ENCODE measurements at places on chromosomes 7 and 10.

GRCh38 chr10:110859973-110860376 is 11.8 kb upstream of the PDCD4 start:
- DNase-seq, result no peak

DNA sequence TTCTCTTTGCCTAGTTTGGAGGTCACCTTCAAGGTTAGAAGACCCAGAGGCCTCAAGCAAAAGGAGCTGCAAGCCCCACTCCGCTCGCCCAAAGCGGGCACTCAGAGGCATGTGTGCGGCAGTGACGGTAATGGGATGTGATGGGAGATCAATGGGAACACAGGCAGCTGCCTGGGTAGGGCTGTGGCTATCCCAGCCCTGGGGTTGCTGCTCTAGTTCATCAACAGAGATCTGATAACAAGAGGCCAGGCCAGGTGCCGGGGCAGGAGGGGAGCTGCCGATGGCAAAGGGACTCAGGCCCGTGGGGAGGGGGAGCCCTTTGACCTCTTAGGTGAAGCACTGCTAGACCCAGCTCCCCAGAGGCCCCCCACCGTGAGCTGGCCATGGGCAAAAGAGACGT is 52.0 kb upstream of the GNA12 start:
- no peak for DNase-seq

- DNase-seq, result no peak
Measured at GRCh38 chr10:112461029-112461887, 14.2 kb downstream of the VTI1A start.

- no peak for DNase-seq
Measured at GRCh38 chr7:134561-135256, 57.7 kb upstream of the FAM20C start.

- no peak for DNase-seq
Measured at GRCh38 chr7:43952028-43952427, 25.8 kb downstream of the UBE2D4 start.

DNA sequence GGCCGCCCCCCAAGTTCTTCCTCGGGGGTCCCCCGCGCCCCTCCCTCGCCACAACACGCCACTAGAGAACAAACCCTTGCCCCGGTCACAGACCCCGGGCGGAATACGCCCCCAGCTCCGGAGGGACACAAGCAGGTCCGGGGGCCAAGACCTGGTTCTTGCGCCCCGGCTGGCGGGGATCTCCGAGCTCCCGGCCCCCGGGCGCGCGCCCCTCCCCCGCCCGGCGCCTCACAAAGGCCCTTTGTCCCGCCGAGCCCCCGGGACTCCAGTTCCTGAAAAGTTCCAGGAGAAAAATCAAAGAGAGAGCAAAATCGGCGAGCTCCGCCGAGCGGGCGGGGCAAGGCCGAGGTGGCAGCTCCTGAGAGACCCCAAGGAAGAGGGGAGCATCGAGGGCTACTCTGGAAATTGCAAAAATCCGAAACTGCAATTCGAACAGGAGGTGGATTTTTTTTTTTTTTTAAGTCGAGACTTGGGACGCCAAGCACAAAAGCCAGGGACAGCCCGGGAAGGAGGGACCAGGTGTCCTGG is 4.0 kb downstream of the TNRC18 start:
- no peak for DNase-seq

DNA sequence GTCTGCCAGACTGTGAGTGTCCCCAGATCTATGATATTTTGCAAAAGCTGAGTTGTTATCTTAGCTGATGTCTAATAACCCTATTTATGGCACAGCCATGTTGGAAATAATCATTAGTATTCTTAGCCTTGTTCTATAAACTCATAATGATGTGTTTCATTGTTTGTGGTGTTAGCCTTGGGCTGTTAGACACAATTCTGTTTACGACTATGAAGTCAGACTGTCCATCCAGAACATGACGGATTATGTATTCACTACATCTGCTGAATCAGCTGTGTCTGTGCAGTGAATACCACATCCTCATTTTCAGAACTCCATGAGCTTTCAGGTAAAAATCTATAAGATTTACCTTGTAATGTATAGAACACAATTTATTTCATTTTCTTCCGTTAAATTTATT is 577.1 kb downstream of the NRG3 start:
- no peak for DNase-seq

- DNase-seq, result no peak
Measured at GRCh38 chr7:1537535-1538412, 7.3 kb downstream of the MAFK start.

DNA sequence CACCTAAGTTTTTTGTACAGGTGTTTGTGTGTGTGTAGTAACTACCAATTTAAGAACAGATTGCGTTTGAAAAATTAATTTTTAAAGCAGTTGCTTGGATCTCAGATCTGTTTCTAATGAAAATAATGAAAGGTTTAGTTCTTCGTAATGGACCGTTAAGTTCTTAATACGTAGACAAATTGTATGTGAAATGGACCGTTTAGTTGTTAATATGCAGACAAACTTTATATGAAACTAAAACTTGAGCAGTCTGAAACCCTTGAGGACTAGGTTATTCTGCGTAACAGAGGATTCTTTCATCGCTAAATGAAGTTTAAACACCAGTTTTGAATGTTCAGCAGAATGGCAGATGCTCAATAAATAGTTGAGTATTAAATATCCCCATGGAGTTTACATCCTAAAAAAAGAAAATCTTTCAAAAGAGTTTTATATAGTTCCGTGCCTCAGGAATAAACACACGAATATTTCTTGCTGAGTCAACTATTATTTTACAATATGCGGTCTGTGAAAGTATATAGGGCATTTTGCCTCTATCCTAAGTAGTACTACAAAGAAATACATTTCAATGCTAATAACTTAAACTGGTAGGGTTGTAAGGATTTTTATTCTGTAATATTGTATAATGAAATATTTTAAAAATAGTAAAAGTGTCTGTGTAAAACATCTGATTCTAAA is 1.2 kb downstream of the DBF4 start:
- no peak for DNase-seq

GRCh38 chr10:102435133-102435497 is 2.7 kb upstream of the CUEDC2 start:
- DNase-seq, result no peak
